Activated CD4-positive, alpha-beta T cell treated with anti-CD3 and anti-CD28 coated beads, Interleukin-10, Interleukin-2, amounts not matched to agents 100 ng/mL and 50 ng/mL, durations not matched to agents 16 hours and 8 hours (primary cell): ENCODE measurements at places on chromosomes 7 and 10.

GRCh38 chr10:99316374-99316773 is 12.8 kb upstream of the CNNM1 start:
- no peak for DNase-seq

- DNase-seq: no peak
Observed at GRCh38 chr7:90850471-90850870, 254.3 kb downstream of the CDK14 start.

DNA sequence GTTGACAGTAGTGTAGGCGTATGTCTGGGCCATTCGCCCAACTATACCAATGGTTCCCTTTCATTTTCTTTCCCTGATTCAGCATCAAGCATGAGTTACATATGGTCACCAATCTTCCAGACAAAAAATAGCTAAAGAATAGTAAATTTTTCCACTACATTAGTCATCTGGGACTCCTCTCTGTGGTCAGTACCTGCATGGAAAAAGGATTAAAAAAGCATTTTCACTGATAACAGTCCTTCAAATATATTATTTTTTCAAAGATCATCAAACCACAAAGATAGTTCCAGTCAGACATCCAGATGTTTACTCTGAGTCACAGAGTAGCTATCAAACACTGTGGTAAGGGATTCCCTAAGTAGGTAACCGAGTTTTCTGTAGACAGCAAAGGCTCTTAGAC is 302.6 kb upstream of the SEMA3D start:
- no peak for DNase-seq

GRCh38 chr10:27680006-27680557 is 65.5 kb downstream of the MKX start:
- DNase-seq: no peak

DNA sequence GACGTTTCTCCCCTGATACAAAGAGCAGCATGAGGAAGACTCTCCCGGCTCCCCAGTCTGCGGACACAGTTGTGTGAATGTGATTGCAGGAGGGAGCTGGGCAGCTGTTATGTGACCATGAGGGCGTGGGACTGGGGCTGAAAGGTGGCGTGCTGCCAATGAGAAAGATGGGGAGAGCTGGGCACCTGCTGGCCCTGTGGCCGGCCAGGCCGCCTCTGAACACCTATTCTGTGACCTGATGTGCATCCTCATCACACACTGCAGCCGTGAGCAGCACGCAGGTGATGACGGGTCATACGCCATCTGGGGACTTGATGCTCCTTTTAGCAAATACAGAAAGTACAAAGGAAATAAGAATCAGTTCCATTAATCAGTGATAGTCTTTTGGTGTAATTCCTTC is 86.9 kb downstream of the MGMT start:
- DNase-seq: no peak

- DNase-seq: no peak
Observed at GRCh38 chr7:8161364-8161828, 100.6 kb downstream of the ICA1 start.

DNA sequence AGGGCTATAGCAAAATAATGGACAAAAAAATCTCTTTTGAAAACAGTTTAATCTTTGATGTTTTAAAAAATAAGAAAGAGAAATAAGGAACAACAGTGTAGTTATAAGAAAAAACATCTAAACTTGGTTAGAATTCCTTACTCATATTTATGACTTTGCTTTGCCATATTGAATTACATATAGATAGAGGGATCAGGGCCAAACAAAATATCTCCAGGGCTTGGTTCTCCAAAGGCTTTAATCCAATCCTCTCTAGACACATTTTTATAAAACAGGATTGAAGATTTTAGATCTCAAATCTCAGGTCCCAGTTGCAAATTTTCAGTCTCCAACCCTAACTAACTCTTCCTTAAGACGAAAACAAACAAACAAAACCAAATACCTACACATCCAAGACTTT is 72.6 kb upstream of the RHOBTB1 start:
- no peak for DNase-seq

GRCh38 chr7:23494009-23494408 is 23.7 kb upstream of the IGF2BP3 start:
- no peak for DNase-seq

- DNase-seq: peak; percentile 59
Observed at GRCh38 chr10:7956508-7956907, 98.0 kb upstream of the GATA3 start.

DNA sequence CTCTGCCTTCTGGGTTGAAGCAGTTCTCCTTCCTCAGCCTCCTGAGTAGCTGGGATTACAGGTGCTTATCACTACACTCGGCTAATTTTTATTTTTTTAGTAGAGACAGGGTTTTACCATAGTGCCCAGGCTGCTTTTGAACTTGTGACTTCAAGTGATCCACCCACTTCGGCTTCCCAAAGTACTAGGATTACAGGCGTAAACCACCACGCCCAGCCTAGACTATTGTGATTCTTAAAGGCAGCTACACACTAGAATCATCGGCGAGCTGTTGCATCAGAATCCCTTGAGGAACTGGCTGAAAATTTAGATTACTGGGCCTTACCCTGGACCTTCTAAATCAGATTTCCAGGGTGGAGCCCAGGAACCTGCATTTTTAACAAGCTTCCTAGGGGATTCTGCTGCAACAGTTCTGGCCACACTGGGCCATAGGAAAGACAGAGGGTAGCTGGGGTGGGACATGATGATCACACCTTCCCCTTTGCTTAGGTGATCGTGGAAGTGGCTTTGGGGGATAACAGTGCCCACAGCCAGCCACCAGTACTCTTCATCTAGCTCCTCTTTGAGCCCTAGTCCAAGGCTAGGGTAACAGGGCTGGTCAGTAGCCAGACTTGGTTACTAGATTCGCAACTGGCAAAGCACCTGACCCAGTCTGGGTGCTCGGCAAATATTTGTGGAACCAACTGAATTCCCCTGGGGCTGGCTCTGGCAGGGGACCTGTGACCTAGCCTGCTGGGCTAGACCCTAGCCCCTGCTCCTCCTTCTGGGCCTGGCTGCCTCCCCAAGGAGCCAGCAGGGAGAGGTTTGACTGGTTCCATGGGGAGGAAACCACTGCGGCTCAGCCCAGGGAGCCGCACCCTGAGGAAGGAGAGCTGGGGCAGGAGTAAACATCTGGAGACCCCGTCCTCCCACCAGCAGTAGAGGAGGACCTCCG is 67.1 kb upstream of the DUSP5 start:
- no peak for DNase-seq

GRCh38 chr10:35270100-35270499 is 66.2 kb upstream of the CCNY start:
- DNase-seq: no peak

DNA sequence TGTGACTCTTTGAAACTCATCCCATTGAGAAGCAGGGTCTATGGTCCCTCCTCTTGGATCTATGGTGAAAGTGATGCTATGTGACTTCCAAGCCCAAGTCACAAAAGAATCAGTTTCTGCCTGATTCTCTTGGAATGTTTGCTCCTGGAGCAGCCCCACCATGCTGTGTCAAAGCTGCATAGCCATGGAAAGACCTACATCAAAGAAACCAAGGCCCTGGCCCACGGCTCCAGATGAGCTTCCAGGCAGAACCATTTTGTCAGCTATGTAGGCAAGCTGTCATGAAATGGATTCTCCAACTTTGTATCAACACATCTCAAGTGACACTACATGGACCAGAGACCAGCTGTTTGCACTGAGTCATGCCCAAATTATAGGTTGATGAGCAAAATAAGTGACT is 77.0 kb downstream of the AASS start:
- no peak for DNase-seq

- DNase-seq: no peak
Observed at GRCh38 chr10:86075512-86075911, 291.1 kb downstream of the GRID1 start.

DNA sequence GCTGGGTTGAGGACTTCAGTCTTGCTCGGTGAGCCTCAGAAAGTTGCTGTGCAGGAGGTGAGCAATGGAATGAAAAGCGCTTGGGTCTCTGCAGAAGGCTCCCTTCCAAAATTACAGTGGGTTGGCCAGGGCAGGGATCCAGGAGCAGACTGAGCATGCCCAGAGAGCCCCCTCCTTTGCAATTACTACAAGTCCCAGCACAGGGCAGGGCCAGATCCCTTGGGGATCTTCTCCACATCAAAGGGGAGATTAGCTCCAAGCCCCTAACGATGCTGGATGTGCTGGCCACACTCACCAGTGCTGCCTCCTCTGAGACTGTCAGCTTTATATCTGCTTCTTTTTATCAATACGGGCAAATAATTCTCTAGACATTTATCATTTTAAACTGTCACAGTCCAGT is 337.5 kb downstream of the RPS24 start:
- DNase-seq: no peak

DNA sequence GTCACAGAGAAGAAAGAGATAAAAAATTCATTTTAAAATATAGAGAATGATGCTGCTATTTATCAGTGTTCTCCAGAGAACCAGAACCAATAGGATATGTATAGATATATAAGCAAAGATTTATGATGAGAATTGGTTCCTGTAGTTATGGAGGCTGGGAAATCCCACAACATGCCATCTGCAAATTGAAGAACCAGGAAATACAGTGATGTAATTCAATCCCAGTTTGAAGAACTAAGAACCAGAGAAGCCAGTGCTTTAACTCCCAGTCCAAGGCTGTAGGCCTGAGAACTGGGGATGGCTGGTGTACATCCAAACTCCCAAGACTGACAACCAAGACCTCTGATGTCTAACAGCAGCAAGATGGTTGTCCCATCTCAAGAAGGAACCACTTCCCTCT is 192.9 kb upstream of the PLXDC2 start:
- no peak for DNase-seq

DNA sequence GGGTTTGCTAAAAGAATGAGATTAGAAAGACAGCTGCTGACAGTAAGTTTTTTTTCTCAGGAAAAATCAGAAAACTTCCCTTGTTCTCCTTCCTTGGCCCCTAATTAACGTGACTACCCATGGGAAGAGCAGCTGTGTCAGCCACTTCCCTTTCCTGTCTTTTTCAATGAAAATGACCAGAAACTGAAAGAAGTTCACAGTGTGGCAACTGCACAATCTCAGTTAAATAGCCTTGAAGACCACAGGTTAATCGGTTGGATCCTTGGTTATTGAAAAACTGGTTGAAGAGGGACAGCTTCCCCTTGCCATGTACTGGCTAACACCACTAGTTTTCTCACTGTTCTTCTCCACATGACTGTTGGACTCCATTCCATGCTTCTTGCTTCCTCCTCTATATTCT is 148.8 kb upstream of the AGR3 start:
- peak; percentile 22 for DNase-seq

DNA sequence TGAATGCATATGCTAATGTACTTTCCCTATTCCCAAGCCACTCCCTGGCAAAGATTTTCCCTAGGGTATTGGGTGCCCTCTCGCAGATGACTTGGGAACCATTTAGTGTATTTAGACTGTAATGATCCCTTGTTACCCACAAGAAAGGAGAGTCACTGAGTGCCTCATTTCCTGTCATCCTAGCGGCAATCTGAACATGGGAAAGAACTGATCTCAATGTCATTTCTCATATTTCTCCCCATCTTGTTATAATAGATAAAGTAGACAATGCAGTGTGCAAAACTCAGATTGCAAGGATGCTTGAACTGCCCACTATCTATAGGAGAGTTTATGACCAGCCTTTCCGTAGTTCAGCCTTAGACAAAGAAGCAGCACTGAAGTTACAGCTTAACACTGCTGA is 123.3 kb downstream of the MICU1 start:
- DNase-seq: no peak

GRCh38 chr7:107891636-107892366 is 818 bp downstream of the DLD start:
- DNase-seq: peak; percentile 36

GRCh38 chr10:100009283-100009792 is 409 bp downstream of the DNMBP start:
- DNase-seq: peak; percentile 3

DNA sequence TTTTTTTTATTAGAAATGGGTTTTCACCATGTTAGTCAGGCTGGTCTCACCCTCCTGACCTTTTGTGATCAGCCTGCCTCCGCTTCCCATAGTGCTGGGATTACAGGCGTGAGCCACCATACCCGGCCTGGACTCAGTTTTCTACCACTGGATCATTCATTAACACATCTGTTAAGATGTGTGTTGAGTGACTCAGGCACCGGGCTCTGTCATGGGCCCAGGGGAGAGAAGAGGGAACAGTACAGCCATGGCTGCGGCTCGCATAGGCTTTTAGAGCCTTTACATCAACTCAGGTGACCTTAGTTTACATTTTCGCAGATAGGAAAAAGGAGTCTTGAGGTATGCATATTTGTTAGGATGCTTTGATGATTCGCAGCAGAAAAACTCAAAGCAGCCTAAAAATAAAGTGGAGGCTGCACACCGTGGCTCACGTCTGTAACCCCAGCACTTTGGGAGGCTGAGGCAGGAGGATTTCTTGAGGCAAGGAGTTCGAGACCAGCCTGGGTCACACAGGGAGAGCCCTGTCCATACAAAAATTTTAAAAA is 3.1 kb upstream of the ARPC1B start:
- no peak for DNase-seq

DNA sequence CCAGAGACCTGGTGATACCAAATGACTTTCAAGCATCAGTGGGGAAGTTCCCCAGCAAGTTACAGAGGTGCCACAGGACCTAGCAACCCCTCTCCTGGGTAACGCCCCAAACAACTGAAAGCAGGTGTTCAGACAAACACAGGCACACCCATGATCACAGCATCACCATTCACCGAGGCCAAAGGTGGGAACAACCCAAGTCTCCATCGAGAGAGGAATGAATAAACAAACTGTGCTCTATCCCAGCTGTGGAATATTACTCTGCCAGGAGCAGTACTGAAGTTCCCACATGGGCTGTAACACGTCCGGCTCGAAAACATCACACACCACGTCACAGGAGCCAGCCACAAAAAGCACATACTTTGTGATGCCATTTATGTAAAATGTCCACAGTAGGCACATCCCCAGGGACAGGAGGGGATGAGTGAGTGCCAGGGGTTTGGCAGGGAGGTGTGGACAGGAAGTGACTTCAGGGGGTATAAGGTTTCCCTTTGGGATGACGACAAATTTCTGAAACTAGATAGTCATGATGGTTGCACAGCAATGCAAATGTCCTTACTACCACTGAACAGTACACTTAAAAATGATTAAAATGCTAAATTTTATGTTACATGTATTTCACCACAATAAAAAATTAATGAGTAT is 222.8 kb downstream of the TNS3 start:
- DNase-seq: no peak
